Heart left ventricle (tissue), 16 donors: ENCODE measurements at places on chromosomes 2 and 18.

DNA sequence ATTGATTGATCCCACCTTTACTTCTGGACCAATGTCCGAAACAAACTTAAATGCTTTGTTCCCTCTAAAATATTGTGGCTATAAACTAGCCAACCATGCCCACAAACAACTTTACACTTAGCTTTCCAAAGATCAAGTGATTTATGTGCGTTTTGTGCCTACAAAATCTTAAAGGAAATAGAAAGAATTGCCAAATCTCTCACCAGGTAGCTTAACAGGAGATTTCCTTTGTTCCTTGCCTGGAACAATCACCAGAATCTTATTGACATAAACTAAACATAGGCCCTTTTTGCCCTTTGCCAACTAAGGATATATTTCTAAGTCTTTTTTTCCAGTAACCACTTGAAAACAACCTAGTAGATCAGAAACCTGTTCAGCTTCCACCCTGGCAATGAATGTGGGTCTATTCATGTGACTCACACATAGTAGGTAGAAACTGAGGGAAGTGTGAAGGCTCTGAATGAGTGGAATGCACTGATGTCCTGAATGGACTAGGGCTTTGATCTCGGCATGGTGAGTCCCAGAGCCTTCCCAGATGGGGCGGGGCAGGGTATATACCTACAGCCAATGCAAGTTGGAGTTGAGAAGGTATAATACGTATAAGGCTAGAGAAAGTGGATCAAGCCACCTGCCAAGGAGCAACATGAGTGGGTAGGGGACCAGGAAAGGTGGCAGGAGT is 94.6 kb upstream of the PPP1CB start:
- no peak for DNase-seq

DNA sequence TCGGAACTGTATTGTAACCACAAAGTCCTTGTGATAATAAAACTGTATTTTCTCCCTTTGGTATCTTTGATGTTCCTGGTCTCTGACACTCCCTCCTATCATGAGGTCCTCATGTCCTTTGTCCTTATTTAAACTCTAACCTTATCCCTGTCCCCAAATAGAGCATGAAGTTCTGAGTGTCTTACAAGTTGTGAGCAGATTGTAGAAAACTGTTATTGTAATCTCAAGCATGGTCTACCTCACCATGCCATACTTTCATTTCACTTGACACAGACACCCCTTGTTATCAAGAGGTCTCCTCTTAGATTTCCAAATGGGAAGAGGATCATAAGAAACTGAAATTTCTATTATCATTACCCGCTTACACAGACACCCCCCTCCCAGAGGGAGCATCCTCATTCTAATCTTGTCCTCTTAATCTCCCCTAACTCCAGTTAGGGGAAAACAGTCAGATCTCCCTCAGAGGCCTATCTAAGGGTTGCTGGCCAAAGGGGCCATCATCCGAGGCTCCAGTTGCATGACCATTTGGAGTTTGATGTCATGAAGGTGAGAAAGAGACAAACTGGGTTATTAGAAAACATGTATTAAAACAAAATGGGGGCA is 29.0 kb downstream of the MYO3B start:
- DNase-seq, result no peak

DNA sequence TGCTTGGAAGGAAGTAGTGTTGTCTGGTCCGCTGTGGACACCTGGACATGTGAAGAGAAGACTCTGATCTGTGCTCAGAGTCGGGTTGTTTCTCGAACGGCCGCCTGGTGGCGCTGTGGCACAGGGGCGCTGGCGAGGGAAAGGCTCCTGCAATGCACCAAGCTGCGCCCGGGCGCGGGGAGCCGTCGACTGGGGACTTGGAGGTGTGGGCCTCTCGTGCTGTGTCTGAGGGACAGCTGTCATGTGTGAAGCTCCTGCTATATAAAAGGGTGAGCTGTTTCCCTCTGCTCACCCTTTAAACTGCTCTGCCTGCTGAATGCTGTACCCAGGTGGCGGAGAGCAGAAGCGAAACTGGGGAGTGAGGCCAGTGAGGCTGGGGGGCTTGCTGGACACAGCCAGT is 44.0 kb downstream of the GNAL start:
- peak; percentile 79 for DNase-seq

GRCh38 chr2:2192091-2192955 is 138.8 kb downstream of the MYT1L start:
- DNase-seq, result no peak

DNA sequence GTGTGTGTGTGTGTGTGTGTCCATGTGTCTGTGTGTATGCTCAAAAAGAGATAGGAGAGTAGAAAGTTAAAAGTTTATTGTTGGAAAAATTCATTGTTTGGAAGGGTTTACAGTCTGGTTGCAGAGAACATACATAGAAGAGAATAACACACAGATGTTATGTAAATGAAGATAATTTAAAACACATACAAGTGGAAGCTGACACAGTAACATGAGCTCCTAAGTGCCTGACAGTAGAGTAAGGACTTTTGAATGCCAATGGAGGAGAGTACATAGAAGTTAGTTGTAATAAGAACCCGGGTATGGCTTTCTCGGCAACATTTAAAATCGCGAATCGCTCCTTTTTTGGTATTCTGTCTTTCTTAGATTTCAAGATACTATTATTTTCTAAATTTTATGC is 137.0 kb upstream of the FANCL start:
- DNase-seq, result no peak

DNA sequence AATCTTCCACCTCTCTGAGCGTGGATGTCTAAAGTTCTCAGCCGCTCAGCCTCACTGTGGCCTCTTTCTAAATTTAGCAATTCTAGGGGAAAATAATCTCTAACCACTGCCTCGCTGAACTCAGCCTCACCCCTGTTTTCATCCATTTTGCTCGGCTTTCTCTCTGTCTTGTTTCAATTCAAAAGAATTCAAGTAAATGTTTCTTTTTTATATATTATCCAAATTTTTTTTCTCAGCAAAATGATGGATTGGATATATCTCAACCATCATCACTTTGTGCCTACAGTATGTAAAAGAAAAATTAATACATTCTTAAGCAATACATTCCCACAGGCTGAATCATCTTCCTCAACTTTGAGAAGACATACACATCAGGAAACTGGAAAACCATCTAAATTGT is 24.0 kb upstream of the GALNT5 start:
- DNase-seq, result no peak

- DNase-seq, result no peak
Observed at GRCh38 chr2:196130039-196130825, 41.1 kb downstream of the STK17B start.

DNA sequence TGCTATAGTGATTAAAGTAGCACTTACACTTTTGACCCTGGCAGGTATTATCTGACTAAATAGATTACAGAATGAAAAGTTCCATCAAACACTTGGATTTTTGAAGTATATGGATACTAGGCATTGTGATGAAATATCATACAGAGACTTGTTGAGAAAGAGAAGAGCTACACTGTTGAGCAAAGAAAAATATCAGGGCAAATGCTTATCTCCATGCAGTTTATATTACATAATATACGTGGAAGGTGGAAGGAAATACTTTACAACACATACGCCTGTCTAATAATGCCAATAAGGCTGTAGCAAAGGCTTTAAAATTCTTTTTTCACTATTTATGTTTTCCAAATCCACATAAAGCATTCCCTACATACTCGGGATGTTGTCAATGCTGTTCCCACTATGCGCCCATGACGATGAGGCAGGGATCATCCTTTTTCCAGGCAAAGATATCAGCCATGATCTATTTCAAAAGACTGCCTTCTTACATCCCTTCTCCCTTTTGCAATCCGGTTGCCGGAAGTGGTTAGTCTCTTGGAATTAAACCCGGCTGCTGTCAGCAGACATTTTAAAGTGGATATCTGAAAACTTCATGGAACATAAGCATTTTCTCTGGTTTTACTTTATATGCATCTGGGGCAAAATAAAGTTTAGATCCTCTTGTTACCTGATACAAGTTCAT is 92.6 kb upstream of the ITGA4 start:
- DNase-seq, result no peak

- DNase-seq, result no peak
Observed at GRCh38 chr18:47895565-47896250, 34.8 kb downstream of the SMAD2 start.

DNA sequence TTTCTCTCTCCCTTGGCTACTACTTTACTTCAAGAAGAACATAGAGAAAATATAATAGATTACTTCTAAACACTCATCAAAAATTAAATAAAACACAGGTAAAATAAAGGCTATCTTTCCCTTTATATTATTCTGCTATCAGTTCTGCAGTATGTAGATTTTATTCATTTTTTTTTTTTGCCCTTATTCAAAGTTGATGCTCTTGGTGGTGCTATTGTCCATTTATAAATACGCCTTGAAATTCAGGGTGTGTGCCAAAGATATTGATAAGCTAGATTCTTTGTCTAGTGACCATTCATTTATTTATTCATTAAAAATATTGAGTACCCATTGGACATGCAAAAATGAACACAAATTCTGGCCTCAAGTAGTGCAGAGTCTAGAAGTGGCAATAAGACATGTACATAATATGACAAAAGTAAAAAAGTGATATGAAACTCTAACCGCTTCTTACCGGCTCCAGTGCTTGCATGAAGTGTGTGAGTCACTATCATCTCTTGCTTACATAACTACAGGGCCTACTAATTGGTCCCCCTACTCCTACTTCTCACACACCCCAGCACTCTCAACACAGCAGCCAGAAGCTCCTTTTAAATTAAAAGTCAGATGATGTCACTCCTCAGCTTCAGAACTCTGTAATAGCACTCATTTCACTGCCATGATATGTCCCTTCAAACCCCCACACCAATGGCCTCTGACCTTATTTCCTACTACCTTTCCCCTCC is 208.3 kb upstream of the FANCL start:
- no peak for DNase-seq

DNA sequence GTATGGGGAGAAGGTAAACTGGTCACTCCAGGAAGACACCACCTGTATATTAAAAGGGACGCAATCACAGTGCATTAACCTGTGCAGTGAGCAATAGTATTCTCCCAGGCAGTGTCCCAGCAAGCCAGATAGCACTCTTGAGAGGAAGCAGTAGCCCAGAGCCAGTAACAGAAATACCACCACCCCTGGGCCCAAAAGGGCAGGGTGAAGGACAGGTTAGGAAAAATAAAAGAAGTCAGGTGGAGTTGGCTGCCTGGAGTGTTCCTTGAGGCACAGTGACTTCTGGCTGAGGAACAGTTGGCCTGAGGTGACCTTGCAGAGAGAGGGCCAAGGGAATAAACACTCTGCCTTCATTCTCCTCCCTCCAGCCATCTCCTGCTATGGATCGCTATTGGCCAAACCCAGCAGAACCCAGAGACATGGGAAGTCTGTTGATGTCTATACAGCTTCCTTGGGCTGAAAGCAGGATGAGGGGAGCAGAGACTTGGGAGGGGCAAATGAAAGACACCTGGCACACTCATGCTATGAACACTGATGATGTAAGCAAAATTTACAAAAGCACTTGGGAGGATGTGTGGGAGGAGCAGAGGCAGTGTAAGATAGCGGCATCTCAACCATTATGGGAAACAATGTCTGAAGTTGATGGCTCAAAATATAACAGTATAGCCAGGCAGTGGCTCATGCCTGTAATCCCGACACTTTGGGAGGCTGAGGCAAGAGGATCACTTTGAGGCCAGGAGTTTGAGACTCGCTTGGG is 7.5 kb downstream of the C18orf32 start:
- DNase-seq, result no peak

- DNase-seq, result no peak
Observed at GRCh38 chr2:73043276-73043675, 28.2 kb downstream of the SFXN5 start.

- no peak for DNase-seq
Observed at GRCh38 chr2:5923957-5924945, 232.1 kb downstream of the SOX11 start.

DNA sequence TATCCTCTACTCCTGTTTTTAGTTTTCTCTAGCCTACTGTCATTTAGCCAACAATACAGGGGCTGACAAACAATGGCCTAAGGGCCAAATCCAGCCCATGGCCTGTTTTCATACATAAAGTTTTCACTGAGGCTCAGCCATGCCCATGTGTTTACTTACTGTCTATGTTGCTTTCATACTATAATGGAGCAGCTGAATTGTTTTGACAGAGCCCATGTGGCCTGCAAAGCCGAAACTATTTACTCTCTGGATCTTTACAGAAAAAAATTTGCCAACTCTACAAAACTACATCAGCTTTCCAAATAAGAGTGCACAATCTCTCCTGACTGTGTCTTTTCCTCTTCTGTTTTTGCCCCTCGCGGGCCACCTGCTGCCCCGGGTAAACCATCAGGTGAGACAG is 24.0 kb downstream of the LGALSL start:
- DNase-seq, result no peak

DNA sequence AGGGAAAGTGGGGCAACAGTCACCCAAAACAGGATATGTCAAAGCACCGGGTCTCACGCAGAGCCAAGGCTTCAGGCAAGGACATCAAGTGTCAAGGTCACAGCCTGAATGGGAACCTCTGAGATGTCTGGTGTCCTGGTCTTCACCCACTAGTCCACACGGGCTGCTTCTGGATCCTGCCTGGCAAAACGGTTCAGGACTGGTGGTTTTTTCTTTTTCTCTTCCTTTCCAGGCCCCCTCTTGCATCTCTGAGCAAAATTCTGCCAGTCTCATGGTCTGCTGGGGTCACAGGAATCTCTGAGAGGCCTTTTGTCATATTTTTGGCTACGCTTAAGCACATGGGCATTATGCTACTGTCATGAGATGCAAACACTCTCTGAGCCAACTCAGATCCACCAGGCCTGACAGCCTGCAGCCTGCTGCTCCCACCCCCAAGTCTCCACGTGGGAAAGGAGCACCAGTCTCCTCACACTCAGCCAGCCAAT is 518.2 kb upstream of the ZEB2 start:
- DNase-seq, result no peak

DNA sequence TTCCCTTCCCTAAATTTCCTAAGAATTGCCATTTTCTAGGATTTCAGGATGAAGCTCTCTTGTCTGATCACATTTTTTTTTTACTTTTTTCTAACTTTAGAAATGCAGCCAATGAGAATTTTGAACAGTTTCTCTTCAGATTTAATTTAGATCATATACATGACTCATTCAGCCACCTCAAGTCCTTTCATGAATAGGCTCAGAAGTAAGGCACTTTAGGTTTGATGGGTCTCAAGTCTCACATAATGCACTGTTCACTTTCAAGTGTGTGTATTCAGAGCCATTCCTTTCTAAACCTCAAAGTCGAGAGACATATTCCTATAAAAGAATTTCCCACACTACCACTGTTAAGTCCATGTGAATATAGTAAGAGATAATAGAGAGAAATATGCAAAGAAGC is 614.1 kb upstream of the VRK2 start:
- no peak for DNase-seq

GRCh38 chr18:45726603-45727002 is 2.6 kb downstream of the SLC14A1 start:
- no peak for DNase-seq

DNA sequence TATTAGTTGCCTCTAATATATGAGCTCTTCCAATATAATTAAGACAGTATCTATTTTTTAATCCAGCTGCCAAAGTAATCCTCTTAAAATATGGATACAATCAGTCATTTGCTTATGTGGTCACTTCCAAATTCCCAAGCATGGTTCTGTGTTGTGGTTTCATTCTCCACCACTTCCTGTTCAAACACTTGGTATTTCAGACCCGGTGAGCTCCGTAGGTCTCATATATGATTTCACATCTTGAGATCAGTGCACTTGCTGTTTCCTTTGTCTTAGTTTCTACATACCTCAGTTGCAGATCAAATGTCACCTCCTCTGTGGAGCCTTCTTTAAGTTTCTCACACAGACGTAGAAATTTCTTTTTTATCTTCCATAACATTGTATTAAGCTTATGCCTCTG is 254.2 kb downstream of the KCNS3 start:
- no peak for DNase-seq

- DNase-seq, result no peak
Observed at GRCh38 chr2:162017233-162017632, 56.8 kb downstream of the DPP4 start.

GRCh38 chr18:26206488-26206887 is 19.8 kb upstream of the TAF4B start:
- DNase-seq, result no peak
